ENCODE measurements at places on chromosomes 13 and 19. TPM values are rescaled to one million over a fixed set of nuclear protein-coding genes. Genes with fewer than 3 reads are reported as not detected.

GRCh38 chr19:54464044-54464629 is 559 bp upstream of the LENG9 start:
- DNase-seq, result no peak

GRCh38 chr19:30122431-30122830 is 180.4 kb downstream of the URI1 start:
- DNase-seq, result no peak

- no peak for DNase-seq
These were observed 121.1 kb upstream of the MYO16 start for GRCh38 chr13:108508263-108508662.

- no peak for DNase-seq
These were observed 93.8 kb downstream of the CDADC1 start for GRCh38 chr13:49341517-49341916.

DNA sequence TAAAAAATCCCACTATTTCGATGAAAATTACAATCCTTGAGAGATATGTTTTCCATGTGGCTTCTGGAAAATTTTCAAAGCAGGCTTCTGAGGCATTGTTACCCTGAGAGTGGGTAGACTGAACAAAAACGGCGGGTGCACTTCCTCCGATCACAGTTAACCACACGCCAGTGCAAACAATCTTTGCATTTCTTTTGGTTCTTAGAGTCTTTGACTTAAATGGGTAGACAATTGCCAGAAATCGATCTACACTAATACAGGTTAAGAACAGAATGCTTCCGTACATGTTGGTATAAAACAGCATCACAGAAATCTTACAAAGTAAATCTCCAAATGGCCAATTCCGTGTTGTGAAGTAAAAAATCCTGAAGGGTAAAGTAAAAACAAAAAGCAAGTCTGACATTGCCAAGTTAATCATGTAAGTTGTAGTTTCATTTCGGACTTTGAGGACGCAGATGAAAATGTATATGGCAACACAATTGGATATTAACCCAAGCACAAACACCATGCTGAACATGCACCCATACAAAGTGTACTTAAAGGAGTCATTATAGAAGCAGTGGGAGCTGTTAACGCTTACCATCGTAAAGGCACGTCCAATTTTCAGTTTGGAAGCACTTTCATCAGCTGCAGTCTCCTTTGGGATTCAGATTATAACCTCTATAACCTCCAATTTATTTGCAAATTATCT is 927 bp downstream of the LPAR6 start:
- no peak for DNase-seq

Gene CD33
- total RNA-seq, result not detected

Gene B3GNT3
- not detected for total RNA-seq

Gene URAD
- total RNA-seq, result not detected

Gene ZNF581
- 33.8 TPM for total RNA-seq

GRCh38 chr13:110137680-110138009 is 169.3 kb downstream of the COL4A1 start:
- no peak for DNase-seq

- DNase-seq, result no peak
These were observed 5.2 kb downstream of the AKT2 start for GRCh38 chr19:40279761-40280607.

Gene KCNN4
- total RNA-seq, result 0.64 TPM

Gene NKPD1
- total RNA-seq, result 0.18 TPM

Gene CKM
- total RNA-seq, result not detected

Gene FFAR2
- not detected for total RNA-seq

GRCh38 chr19:4506449-4507149 is 11.7 kb downstream of the PLIN4 start:
- no peak for DNase-seq

Gene SMIM24
- not detected for total RNA-seq

- no peak for DNase-seq
These were observed 9.2 kb downstream of the KANK3 start for GRCh38 chr19:8333767-8334457.

- no peak for DNase-seq
These were observed 481.5 kb upstream of the MIR17HG start for GRCh38 chr13:90866006-90866405.

Gene SLC7A10
- total RNA-seq, result not detected

Gene MCOLN1
- total RNA-seq, result 33.3 TPM

Gene COL4A1
- total RNA-seq, result 3,181 TPM

Gene ZIM2
- total RNA-seq, result not detected

Gene EFNB2
- total RNA-seq, result 50.0 TPM

DNA sequence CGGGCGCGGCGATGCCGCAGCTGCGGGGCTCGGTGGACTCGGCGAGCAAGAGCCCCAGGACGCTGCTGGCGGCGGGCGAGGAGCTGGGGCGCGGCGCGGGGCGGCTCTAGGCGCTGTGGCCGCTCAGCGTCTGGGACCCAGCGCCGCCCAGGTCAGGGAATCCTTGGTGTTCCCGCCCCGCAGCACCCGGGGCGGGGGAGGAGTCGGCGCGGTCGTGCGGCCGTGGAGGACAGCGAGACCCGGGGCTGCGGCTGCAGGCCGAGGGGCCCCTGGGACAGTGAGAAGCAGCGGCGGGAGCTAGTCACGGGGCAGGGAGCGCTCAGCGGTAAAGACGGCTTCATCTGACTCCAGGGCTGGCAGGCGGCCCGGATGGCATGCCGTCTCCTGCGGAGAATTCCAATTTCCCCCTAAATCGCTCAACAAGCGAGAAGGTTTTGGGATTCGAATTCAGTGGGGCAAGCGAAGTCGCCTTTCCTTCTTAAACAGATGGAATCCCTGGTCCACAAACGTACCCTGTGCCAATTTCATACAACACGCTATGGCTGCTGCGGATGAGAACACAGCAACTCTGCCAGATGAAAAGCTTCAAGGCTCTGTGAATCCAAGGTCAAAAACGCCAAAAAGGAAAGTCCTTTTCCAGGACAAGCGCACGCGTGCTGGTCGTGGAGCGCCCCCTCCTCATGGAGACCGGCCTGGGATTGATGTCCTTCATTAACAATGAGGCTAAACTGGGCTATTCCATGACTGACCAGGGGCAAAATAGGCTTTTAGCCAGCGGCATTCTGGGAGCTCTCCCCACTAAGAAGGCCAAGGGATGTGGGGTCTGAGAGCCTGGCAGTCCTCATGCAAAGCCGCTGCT is 4.2 kb upstream of the ZSCAN4 start:
- DNase-seq, result peak; percentile 87

GRCh38 chr19:19578252-19578651 is 40.2 kb downstream of the CILP2 start:
- DNase-seq, result no peak

DNA sequence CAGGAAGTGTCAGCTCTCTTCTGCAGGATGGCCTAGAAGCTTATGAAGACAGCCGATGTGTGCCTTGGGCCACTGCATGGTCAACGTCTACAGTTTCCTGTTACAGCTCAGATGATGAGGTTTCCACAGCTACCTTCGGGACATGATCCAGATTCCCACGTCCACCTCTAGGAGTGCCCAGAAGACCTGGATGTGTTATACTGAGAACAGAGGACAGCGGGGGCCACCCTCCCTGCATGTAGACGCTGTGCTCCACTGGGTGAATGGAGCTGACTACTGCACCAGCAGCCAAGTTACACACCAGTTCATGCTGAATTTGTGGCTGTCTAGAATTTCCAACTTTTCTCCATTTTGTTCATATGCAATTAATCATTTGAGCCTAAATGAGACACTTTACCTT is 78.5 kb upstream of the MTIF3 start:
- DNase-seq, result peak; percentile 53
